ENCODE measurements at places on chromosomes 4 and X. TPM values are rescaled to one million over a fixed set of nuclear protein-coding genes. Genes with fewer than 3 reads are reported as not detected.

PLAC1 gene
- total RNA-seq, result not detected

SPANXD gene
- not detected for total RNA-seq

CA5B gene
- 11.2 TPM for total RNA-seq

CXCL8 gene
- 10.7 TPM for total RNA-seq

TMLHE gene
- 14.2 TPM for total RNA-seq

EDA gene
- 5.5 TPM for total RNA-seq

ARR3 gene
- not detected for total RNA-seq

DNA sequence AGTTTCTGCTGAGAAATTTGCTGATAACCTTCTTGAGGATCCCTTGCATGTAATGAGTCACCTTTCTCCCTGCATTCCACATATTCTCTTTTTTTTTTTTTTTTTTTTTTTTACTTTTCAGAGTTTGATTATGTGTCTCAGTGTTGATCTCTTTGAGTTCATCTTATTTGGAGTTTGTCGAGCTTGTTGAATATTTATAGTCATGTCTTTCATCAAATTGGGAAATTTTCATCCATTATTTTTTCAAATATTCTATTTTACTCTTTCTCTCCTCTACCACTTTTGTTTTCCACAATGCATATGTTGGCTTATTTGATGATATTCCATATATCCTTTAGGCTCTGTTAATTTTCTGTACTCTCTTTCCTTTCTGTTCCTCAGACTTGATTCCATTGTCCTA, 136.1 kb downstream of the MAD2L1 start:
- no peak overlapping the region for H3K4me3 ChIP-seq
- H3K27ac ChIP-seq, result no peak overlapping the region
- H3K4me1 ChIP-seq, result no peaks in the 10 kb centered on the region
- no peaks in the 10 kb centered on the region for H3K36me3 ChIP-seq

- DNase-seq, result no peak
- no peaks in the 10 kb centered on the region for H3K36me3 ChIP-seq
- H3K27ac ChIP-seq, result no peak overlapping the region
Observed at GRCh38 chr4:174058846-174059245, 224.6 kb downstream of the FBXO8 start.

DNA sequence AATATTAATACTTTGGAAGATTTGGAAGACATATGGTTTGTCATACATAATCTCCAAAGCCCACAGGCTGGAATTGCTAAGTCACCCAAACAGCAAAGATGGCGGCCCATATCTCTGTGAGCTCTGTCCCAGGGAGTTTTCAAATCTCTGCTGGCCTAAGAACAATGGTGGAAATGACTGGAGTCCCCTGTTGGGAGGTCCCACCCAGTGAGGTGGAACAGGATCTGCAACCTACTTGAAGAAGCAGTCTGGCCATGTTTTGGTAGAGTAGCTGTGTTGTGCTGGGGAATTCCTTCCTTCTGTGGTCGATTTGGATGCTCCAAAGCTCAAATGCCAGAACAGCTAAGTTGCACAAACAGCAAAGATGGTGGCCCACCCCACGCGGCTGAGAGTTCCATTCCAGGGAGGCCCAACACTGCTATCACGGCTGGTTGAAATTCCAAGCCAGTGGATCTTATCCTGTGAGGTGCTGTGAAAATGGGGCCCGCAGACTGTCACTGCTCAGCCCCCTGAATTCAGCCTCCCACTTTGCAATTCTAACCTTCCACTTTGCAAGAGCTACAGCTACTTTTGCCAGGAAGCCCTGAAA, 3.2 kb upstream of the UGT2B7 start:
- no peak for DNase-seq
- H3K27ac ChIP-seq, result no peak overlapping the region
- H3K4me3 ChIP-seq, result no peak overlapping the region
- H3K36me3 ChIP-seq, result no peaks in the 10 kb centered on the region
- H3K4me1 ChIP-seq, result no peaks in the 10 kb centered on the region
- no peaks in the 10 kb centered on the region for H3K27me3 ChIP-seq

- no peaks in the 10 kb centered on the region for H3K4me1 ChIP-seq
- H3K27me3 ChIP-seq, result no peaks in the 10 kb centered on the region
- no peak overlapping the region for H3K27ac ChIP-seq
- H3K4me3 ChIP-seq, result no peak overlapping the region
Observed at GRCh38 chrX:119410854-119411253, 11.7 kb downstream of the SLC25A43 start.

GRCh38 chr4:26010304-26010703, 96.3 kb downstream of the SMIM20 start:
- no peak for DNase-seq
- no peaks in the 10 kb centered on the region for H3K36me3 ChIP-seq
- peaks cover 6% of the 10 kb centered on the region for H3K4me1 ChIP-seq
- H3K4me3 ChIP-seq, result no peak overlapping the region

- peak; percentile 75 for DNase-seq
- H3K36me3 ChIP-seq, result no peaks in the 10 kb centered on the region
- peak overlapping the region; percentile 83 for H3K27ac ChIP-seq
- no peaks in the 10 kb centered on the region for H3K27me3 ChIP-seq
- peaks cover 35% of the 10 kb centered on the region for H3K4me1 ChIP-seq
- H3K4me3 ChIP-seq, result peak overlapping the region; percentile 36
Observed at GRCh38 chr4:1201851-1202525, 29.6 kb upstream of the SPON2 start.

DNA sequence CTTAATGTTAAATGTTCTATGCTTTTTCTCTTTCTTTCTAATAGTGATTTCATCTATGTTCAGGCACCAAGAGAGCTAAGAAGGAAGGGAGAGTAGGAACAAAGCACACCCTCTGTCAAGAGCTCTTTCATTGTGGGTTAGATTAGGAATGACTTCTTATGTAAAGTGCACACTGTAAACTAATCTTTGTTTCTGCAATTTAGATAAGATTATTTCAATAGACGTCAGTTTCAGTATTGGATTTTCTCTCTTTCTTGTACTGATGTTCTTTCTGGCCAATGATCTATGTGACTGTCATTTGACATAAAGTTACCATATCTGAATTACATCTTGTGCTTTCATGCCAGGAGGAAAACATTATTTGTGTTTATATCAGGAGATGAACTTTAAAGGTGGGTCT, 48.2 kb downstream of the ATOH1 start:
- H3K27me3 ChIP-seq, result no peaks in the 10 kb centered on the region
- no peak overlapping the region for H3K4me3 ChIP-seq
- H3K36me3 ChIP-seq, result no peaks in the 10 kb centered on the region
- H3K4me1 ChIP-seq, result no peaks in the 10 kb centered on the region
- no peak overlapping the region for H3K27ac ChIP-seq

GRCh38 chr4:98838977-98839618, 89.8 kb downstream of the EIF4E start:
- H3K4me1 ChIP-seq, result no peaks in the 10 kb centered on the region
- H3K27ac ChIP-seq, result no peak overlapping the region
- DNase-seq, result no peak

DNA sequence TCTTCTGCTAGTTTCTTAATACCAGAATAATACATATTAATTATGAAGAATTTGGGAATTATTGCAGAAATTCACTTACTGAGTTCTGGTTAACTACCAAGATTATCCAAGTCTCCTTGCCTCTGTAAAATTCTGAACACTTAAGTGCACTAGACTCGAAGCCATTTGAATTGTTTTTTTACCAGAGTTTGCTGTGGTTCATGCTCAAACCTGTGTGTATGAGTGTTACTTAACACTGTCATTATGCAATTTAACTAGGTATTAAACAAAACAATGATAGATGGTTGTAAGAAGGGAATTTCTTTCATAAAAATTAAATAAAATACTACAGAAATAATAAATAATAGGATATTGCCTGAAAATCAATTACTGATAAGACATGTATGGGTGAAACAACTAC, 145.6 kb upstream of the FAT4 start:
- H3K36me3 ChIP-seq, result no peaks in the 10 kb centered on the region
- no peaks in the 10 kb centered on the region for H3K27me3 ChIP-seq
- no peaks in the 10 kb centered on the region for H3K4me1 ChIP-seq
- no peak overlapping the region for H3K4me3 ChIP-seq

DNA sequence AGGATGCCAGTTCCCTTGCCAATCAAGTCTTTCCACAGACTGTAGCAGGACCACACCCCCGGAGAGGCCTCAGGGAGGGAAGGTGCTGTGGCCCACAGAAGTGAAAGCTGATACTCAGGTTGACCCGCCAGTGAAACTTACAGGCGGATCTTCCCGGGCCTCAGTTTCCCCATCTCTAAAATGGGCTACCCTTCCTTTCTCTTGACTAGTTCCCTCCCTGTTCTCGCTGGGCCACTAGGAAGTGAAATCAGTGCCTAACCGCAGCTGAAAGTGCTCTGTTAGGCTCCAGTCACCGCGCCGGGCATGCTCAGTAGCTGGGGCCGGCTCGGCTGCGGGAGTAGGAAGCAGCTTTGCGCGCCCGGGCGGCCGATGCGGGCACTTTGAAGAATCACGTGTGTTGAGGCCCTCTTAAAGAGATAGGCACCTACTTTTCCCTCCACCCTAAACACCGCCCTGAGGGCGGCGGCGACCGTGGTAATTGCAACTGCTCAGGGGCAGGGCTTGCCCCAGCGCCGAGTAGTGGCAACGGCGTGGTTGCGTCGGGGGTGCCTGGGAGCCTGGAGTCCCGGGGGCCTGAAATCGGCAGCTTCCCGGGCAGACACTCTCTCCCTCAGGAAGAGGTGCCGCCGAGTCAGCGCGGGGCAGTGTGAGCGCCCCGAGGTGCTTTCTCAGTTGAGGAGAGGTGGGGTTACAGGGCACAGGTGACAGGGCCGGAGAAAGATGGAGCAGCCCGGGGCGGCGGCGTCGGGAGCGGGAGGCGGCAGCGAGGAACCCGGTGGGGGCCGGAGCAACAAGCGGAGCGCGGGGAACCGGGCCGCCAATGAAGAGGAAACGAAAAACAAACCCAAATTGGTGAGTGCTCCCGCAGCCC, at the start of gene DIAPH2:
TSS of gene DIAPH2 (plus strand) at position 504 of the 871 bp plus-strand sequence.
- no peaks in the 10 kb centered on the region for H3K36me3 ChIP-seq
- peak within 1 kb of the TSS; percentile 70 for H3K4me3 ChIP-seq
- H3K27ac ChIP-seq, result peak within 1 kb of the TSS; percentile 86
- no peaks in the 10 kb centered on the region for H3K4me1 ChIP-seq
- peak; percentile 91 for DNase-seq

DNA sequence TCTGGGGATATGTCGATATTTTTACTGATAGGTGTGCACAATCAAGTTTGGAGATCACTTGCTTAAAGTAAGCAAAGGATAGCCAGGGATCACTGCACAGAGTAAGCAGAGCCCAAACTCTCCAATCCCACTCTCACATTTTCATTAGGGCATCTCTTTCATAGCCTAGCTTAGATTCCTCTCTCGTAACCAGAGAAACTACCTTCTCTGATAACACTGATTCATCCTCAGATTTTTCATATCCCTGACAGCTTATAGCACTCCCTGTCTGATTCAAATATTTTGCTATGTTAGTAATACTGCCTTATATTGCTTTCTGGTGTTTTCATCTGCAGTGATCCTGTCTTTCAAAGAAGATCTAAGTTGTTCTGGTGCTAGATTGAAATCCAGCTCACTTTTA, 123.7 kb downstream of the CBLL2 start:
- H3K4me3 ChIP-seq, result no peak overlapping the region
- no peaks in the 10 kb centered on the region for H3K27me3 ChIP-seq
- DNase-seq, result no peak
- H3K4me1 ChIP-seq, result no peaks in the 10 kb centered on the region

GRCh38 chr4:36348403-36348938, 67.1 kb downstream of the DTHD1 start:
- no peaks in the 10 kb centered on the region for H3K4me1 ChIP-seq
- H3K36me3 ChIP-seq, result no peaks in the 10 kb centered on the region
- H3K27ac ChIP-seq, result no peak overlapping the region

GRCh38 chr4:136918772-136919171, 613.5 kb downstream of the PCDH18 start:
- DNase-seq, result no peak
- H3K4me1 ChIP-seq, result no peaks in the 10 kb centered on the region
- H3K36me3 ChIP-seq, result no peaks in the 10 kb centered on the region
- no peak overlapping the region for H3K27ac ChIP-seq
- H3K27me3 ChIP-seq, result no peaks in the 10 kb centered on the region

- no peak for DNase-seq
- no peak overlapping the region for H3K4me3 ChIP-seq
- H3K36me3 ChIP-seq, result no peaks in the 10 kb centered on the region
Observed at GRCh38 chr4:168773388-168774195, 236.5 kb downstream of the CBR4 start.

- no peak for DNase-seq
- no peak overlapping the region for H3K27ac ChIP-seq
- no peak overlapping the region for H3K4me3 ChIP-seq
- no peaks in the 10 kb centered on the region for H3K36me3 ChIP-seq
Observed at GRCh38 chr4:156660465-156660864, 311.1 kb downstream of the PDGFC start.

- no peaks in the 10 kb centered on the region for H3K27me3 ChIP-seq
- H3K4me1 ChIP-seq, result no peaks in the 10 kb centered on the region
- no peak overlapping the region for H3K27ac ChIP-seq
- DNase-seq, result no peak
- H3K36me3 ChIP-seq, result no peaks in the 10 kb centered on the region
- no peak overlapping the region for H3K4me3 ChIP-seq
Observed at GRCh38 chrX:69362856-69363255, 141.3 kb upstream of the NALF2 start.

DNA sequence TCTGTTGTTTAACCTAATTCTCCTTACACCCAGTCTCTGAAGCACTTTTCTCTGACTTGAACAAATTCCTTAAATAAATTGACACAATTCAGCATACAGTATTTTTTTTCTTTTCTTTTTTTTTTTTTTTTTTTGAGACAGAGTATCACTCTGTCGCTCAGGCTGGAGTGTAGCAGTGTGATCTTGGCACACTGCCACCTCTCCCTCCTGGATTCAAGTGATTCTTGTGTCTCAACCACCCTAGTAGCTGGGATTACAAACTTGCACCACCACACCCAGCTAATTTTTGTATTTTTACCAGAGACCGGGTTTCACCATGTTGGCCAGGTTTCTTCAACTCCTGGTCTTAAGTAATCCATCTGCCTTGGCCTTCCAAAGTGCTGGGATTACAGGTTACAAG, 1498.1 kb upstream of the PCDH10 start:
- no peaks in the 10 kb centered on the region for H3K36me3 ChIP-seq
- no peaks in the 10 kb centered on the region for H3K4me1 ChIP-seq
- H3K27ac ChIP-seq, result no peak overlapping the region
- H3K4me3 ChIP-seq, result no peak overlapping the region
- DNase-seq, result no peak

Measured in upper lobe of right lung (tissue), 1 donor.